NT2/D1 (cell line): ENCODE measurements at places on chromosomes 2 and 18.

DNA sequence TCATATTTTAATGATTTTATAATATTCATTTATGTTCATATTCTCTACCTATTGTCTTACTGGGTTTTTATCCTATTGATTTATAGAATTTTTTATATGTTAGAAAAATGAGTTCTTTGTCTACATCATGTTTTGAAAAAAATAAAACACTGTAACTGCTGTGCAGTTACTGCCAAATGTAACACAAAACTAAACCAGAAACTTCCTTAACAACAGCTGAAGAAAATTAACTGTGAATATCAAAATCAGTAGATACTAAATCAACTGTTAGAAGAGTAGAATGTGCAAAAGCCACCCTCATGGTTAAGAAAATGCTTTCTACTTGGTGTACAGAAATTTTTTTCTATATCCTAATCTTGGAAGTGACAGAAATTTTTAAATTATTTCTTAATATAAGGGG, 69.5 kb downstream of the PTRHD1 start:
- no peak for DNase-seq

- no peak for DNase-seq
Measured at GRCh38 chr2:9057939-9058761, 54.7 kb upstream of the MBOAT2 start.

- no peak for DNase-seq
Measured at GRCh38 chr2:128269063-128269989, 49.3 kb downstream of the HS6ST1 start.

GRCh38 chr2:225073198-225073597, 30.9 kb upstream of the DOCK10 start:
- DNase-seq = peak; percentile 72

GRCh38 chr2:54665436-54665856, 58.0 kb upstream of the EML6 start:
- DNase-seq = peak; percentile 83

DNA sequence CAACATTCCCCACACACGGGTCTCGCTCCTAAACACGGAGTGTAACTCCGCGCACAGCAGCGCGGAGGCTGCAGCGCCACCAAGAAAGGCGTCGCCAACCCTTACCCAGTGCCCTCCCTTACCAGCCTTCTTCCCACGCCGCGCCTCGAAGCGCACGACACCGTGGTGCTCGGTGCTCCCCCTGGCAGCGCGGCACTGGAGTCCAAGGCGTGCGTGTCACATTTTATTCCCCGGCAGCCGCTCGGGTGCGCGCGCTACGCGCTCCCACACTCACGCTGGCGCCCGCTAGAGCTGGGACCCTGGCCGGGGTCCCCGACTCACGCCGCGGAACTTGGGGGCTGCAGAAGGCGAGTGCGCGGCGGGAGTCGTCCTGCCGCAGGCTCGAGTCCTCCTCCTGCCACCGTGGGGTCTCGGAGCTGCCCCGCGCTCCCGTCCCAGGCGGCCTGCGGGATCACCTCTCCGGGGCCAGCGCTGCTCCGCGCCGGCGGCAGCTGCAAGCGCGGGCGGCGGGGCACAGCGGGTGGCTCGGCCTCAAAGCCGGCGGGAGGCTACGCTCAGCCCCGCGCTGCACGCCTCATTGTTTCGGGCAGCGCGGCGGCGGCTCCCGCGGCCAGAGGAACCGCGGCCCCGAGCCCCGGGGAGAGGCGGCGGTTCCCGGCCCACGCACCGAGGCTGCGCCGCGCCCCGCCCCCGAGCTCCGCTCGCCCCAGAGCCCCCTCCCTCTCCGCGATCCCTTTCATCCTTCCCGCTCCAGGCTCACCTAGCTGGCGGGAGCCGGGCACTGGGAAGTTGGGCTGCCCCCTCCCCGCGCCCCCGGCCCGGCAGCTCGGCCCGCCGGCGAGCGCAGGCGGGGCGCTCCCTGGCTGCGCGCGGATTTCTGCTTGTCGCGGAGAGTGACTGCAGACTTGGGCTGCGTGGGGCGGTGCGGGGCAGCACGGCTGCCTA, at the start of gene ST6GAL2:
TSS of gene ST6GAL2 (minus strand) at position 197 of the 945 bp plus-strand sequence. CDS start 42,190 bp downstream, outside the sequence.
- no peak for DNase-seq

- no peak for DNase-seq
Measured at GRCh38 chr18:22609642-22610041, 191.9 kb upstream of the CTAGE1 start.

GRCh38 chr2:28716265-28716865, 35.3 kb upstream of the PPP1CB start:
- no peak for DNase-seq

- DNase-seq = no peak
Measured at GRCh38 chr2:214543386-214543955, 132.6 kb downstream of the VWC2L start.

- no peak for DNase-seq
Measured at GRCh38 chr2:164008752-164009151, 272.9 kb upstream of the FIGN start.

GRCh38 chr2:176074919-176075425, 8.8 kb downstream of the EVX2 start:
- DNase-seq = no peak

GRCh38 chr2:230498506-230499107, 82.6 kb downstream of the SP100 start:
- no peak for DNase-seq

DNA sequence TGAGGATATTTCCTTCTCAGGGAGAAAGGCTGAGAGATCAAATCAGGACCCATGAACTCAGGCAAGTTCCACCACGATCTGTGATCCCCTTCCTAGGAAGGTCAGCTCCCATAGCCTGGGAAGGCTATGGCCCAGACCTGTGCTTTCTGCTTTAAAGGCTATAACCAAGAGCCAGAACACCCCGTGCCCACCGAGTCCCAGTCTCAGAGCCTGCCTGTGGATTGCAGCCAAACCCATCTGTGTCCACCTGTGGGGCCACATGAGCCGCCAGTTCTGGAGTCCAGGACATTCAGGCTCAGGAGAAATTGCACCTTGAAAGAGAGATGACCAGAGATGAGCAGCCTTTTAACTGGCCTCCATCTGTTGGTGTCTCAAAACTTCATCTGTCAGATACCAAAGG, 46.9 kb downstream of the MAL start:
- no peak for DNase-seq

DNA sequence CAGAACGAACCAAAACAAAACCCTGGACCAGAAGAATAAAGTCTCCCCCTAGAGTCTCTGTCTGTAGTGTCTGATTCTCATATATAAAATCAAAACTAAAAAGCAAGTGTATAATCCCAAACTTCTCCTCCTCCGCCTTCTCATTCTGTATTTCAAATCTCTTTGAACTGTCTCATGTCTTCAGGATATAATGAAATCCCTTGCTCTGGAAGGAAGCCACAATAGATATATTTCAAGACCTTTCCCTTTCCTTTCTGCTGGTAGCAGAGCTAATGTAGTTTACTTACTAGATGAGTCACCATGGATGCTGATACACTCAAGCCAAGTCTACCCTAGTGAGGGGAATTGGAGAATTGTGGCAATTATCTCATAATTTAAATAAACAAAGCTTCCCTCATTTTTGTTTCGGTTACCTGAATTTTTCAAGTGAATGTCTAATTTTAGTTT, 33.5 kb upstream of the CCDC93 start:
- no peak for DNase-seq

DNA sequence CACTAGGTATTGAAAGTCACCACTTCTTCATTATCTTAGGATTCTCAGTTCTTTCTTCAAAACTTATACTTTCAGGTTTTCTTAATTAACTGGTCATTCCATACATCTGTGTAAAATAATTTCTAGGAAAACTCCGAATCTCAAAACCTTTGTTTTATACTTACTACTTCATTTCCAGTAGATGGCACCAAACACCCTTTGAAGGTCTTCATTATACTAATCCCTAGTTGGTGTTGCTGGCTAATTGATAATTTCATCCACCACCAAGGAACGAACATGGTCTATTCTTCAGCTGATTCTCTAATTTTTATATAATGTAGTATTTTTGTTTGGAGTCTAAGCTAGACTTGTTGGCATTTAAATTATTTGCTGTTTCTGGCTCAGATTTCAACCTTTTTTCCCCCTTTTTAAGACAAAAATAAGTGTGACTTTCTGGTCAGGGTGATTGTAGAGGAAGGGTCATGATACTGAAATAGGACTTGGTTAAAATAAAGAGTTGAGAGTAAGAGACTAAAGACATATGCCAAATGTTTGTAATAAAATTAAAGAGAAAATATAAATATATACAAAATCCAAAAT, 2.8 kb upstream of the MXD1 start:
- DNase-seq = peak; percentile 23

DNA sequence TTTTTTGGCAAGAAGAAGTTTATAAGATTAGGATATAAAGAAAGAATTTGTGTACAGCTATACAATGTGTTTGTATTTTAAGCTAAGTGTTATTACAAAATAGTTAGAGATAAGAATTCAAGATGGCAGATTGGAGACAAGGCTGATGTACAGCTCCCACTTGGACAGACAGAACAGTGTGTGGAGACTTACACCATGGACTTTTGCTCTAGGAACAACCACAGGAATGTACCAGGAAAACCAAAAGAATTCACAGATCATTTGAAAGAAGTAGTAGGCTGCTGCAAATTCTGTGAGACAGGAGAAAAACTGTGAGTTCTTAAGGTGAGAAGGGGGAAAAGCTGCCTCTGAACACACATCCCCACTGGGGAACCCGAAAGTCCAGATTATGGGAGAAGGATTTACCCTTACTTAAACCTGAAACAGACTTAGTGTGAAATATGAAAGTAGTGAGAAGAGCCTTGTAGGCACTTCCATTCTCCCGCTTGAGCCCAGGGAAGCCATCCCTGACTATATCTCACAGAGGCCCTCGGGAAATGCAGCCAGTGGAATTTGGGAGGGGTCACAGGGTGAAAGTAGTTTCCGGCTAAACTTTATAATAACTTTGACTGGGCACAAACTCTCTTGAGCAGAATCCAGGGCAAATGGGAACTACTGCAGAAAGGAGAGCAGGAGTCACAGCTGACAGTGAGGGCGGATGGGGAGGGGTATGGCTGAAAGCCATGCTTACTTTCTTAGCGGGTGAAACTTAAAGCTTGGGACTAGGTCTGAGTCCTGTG, 11.6 kb upstream of the RPRD1A start:
- no peak for DNase-seq

GRCh38 chr2:24058564-24059271, 9.2 kb downstream of the FKBP1B start:
- DNase-seq = no peak

DNA sequence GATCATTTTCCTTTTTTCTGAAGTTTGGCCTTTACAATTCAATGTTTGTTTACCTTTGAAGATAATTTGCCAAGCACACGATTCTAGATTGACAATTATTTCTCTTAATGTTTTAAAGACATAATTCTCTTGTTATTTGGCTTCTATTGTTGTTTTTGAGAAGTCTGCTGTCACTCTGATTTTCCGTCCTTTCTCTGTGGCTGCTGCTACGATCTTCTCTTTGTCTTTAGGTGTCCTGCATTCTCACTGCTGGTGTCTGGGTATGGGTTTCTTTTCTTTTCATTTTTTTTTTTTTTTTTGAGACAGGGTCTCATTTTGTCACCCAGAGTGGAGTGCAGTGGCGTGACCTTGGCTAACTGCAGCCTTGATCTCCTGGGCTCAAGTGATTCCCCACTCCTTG, 15.1 kb upstream of the FAM228A start:
- DNase-seq = no peak

- DNase-seq = no peak
Measured at GRCh38 chr18:53426666-53427184, 797.7 kb downstream of the MBD2 start.

GRCh38 chr2:159592441-159592840, 23.9 kb downstream of the BAZ2B start:
- no peak for DNase-seq

DNA sequence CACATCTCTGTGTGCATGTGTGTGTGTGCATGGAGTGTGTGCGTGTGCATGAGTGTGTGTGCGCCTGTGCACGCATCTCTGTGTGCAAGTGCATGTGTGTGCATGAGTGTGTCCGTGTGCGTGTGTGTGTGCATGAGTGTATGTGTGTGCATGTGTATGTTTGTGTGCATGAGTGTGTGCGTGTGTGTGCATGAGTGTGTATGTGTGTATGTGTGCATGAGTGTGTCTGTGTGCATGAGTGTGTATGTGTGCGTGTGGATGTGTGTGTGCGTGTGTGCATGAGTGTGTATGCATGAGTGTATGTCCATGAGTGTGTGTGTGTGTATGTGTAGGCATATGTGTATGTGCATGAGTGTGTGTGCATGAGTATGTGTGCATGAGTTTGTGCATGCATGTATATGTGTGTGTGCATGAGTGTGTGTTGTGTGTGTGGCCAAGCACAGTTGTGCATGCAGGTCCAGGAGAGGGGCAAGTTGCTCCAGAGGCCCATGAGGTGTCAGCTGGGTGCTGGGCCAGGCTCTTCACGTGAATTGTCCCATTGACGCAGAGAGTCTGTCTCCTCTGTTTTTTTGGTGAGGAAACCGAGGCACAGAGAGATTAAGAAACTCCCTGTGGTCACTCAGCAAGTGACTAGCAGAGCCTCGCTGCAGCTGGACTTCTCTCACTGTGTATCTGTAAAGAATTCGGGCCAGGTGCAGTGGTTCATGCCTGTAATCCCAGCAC, 75.5 kb downstream of the ASB1 start:
- no peak for DNase-seq

GRCh38 chr18:9796935-9797549, 88.7 kb upstream of the TXNDC2 start:
- no peak for DNase-seq

DNA sequence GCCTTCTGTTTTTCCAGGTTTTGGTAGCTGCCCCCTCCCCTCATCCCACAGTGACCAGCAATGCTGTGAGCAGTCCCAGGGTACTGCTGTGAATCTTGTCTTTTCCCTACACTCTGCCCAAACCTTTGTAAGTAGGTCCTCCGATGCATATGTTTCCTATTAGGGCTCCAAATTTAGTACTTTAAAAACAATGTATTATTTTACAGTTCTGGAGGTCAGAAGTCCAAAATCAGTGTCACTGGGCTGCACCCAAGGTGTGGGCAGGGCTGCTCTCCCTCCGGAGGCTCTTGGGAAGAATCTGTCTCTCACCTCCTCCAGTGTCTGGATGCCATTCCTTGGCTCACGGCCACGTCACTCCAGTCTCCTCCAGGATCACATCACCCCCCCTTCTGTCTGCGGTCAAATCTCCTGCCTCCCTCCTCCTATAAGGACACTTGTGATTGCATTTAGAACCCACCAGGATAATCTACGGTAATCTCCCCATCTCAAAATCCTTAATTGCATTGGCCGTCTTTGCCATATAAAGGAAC, 208.5 kb downstream of the SH3BP4 start:
- no peak for DNase-seq

- no peak for DNase-seq
Measured at GRCh38 chr2:52264911-52265310, 1233.0 kb upstream of the NRXN1 start.

DNA sequence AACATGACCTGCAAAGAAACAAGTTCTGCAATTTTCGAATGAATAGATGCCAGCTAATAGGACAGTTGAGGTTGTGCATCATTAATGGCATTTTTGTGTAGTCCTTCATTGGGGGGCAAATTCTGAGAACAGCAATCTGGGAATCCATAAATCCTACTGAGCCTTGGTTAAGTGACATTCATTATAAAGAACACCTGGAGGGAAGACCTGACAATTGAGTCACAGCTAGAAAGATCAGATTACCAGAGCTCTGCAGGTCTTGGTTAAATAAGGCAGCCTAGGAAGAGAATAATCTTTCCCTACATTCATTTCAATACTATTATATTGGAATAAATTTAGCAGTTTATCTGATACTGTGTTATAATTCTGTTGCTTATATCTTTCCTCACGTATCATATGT, 14.3 kb downstream of the KCNH7 start:
- no peak for DNase-seq
